ENCODE measurements at places on chromosomes 7 and 10.
A peak's percentile ranks its signal among the peaks of the same experiment; 100 is the strongest.

DNA sequence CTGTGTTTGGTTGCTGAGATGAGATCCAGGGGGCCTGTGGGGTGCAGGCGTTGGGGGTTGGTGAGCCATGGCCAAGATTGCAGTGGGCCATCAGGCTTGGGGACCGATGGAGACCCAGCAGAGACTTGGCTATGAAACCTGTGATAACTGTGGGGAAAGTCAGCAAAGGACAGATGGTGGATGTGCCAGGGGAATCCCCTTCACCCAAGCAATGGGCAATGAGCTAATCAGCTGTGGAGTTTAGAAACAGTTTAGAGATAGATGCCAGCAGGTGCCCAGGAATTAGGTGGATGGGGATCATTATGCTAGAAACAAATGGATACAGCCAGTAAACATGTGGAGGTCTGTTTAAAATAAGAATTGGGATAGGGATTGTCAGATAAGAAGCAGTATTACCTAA, 151.4 kb upstream of the FERD3L start:
- no peak for DNase-seq

GRCh38 chr7:150580638-150581394, 13.6 kb downstream of the GIMAP4 start:
- DNase-seq = no peak

- DNase-seq = peak; percentile 38
Observed at GRCh38 chr7:70506434-70506833, 625.5 kb upstream of the GALNT17 start.

DNA sequence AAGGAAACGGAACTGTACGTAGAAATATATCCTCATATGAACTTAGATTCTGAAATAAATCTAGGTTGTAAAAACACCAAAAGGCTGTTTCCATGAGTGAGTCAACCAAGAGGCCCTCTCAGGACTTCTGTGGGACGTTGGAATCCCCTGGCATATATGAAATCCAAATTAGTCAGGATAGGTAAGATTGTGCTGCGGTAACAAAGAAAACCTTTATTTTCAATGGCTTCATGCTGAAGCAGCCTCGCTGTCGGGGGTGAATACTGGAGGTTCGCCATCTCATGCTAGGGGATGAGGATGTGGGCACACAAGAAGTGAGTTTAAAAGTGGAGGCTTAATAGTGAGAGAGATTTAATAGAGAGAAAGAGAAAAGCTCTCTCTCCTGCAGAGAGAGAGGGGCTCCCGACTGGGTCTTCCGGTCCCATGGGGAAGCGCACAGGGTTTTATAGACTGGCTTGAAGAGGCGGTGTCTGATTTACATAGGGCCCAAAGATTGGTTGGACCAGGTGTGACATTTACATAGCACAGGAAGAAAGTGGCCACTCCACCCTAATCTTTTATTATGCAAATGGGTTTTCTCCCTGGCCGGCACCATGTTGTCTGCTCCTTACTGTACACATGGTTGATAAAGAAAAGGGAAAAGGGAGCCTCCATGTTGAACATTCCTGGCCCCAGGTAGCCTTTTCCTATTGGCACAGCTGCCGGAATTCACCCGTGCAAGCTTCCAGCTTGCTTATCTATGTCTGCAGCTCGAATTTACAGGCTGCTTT, 52.3 kb upstream of the SEPHS1 start:
- DNase-seq = no peak

- no peak for DNase-seq
Observed at GRCh38 chr10:22443175-22443901, 98.0 kb downstream of the SPAG6 start.

- no peak for DNase-seq
Observed at GRCh38 chr10:33735464-33735923, 401.0 kb upstream of the NRP1 start.

DNA sequence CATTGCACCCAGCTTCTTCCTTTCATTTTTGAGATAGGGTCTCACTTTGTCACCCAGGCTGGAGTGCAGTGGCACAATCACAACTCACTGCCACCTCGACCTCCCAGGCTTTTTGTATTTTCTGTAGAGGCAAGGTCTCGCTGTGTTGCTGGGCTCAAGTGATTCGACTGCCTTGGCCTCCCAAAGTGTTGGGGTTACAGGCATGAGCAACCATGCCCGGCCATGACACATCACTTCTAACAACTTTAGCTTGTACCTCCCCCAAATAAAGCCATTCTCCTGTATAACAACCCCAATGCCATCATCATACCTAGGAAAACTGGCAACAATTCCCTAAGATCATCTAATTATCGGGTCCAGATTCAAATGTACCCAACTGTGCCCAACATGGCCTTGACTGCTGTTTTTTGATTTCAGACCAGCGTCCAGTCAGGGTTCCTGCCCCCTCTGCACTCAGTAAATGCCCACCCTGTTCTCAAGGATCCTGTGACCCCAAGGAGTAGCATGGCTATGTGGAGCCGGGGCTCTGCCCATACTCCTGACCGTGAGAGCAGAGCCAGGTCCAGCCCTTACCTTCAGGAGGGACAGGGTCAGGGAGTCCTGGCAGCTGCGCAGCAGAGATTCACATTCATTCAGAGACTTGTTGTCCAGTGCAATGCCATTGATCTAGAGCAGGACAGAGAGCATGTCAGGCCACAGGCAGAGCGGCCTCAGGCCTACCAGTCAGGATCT, 102.6 kb downstream of the DLG5 start:
- DNase-seq = no peak

DNA sequence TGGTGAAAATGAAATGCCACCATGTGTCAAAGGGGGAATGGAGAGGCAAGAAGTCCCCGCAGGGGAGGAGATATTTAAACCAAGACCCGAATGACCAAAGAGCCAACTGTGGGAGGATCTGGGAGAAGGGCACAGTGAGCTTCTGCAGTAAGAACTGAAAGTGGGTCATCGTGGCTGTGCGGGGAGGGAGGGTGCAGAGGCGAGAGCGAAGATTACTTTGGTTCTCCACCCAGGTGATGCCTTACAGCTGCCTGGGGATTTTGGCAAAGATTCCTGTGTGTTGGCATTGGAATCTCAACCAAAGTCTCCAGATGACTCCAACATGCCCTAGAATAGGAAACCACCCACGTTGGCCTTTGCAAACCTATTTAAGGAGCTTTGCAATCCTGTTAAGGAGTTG, 44.2 kb upstream of the ADAM12 start:
- no peak for DNase-seq

- no peak for DNase-seq
Observed at GRCh38 chr10:14519785-14520184, 189.1 kb upstream of the FRMD4A start.

DNA sequence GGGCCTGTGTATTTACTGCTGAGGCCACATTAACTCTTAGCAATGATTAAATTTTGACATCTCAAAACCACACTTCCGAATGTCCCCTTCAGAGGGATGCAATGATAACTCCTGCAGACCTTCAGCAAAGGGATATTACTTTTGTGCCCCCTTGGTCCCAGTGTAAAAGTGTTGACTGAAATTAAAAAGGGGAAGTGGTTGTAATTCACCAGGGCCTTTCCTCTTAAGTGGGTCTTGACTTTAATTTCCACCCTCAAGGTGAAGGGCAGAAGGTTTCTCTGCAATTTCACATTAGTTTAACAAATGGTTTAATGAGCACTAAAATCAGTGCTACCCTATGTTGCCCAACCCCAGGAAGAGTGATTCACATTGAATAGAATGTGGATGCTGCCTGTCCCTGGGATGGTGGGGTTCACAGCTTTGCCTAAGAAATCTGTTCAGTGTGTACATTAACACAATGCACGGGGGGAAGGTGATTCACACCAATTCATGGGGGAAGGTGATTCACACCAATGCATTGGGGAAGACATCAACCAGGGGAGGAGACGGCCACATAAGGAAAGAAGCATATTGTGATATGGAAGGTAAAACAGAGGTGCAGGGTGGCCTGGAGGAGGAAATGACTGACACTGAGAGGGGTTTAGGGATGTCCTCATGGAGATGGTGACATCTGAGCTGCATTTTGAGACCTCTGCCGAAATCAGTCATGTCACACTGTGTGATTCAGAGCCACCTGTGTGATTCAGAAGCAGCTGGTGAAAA, 19.4 kb upstream of the TNS3 start:
- no peak for DNase-seq

- DNase-seq = peak; percentile 57
Observed at GRCh38 chr7:152615031-152615741, 60.8 kb downstream of the XRCC2 start.

- DNase-seq = peak; percentile 58
Observed at GRCh38 chr7:128347647-128348097, 4.0 kb upstream of the RBM28 start.

DNA sequence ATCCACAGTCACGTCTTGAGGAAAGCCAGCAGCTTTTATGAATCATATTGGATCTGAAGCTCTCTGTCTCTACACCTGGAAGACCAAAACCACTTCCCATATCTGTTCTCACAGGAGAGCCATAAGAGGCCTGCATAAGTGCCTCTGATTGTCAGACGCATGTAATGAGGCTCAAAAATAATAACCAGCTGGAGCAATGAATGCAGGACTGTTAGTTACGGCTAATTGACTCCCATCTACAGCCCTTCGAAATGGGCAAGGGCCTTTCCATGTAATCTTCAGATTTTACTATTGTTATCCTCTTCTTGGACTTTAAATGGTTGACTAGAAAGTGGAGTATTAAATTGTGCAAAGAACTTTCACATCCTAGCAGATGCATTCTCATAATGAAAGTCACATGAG, 4.4 kb upstream of the SEMA3C start:
- no peak for DNase-seq

DNA sequence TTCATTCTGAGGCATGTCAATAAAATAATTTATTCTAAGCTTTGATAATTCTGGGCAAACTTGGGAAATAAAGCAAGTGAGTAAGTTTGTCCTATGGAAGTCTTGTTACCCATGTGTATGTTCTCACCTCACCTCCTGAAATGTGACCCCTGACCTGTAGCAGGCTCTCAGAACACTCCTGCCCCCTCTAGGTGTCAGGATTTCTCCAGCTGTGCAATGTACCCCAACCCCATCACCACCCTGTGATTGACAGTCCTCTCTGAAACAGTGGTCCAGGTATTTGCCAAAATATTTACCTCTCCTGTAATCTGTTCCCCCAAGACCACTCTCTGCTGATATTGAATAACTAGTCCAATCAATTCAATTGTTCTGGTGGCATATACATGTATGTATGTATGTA, 122.6 kb upstream of the PTER start:
- DNase-seq = no peak

DNA sequence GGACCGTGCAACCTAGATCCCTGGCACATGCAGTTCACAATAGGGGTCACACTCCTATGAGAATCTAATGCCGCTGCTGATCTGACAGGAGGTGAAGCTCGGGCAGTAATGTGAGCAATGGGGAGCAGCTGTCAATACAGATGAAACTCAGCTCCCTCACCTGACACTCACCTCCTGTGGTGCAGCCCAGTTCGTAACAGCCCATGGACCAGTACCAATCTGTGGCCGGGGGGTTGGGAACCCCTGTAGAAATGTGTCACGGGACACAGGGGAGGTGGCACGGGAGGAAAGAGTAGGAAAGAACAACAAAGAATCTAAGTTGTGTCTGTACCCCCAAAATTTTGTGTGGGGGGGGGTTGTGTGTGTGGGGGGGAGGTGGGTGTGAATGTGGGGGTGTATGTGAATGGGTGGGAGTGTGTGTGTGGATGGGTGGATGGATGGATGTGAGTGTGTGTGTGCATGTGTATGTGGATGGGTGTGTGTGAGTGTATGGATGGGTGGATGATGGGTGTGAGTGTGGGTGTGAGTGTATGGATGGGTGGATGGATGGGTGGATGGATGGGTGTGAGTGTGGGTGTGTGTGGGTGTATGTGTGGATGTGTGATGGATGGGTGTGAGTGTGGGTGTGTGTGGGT, 33.1 kb downstream of the SFMBT2 start:
- no peak for DNase-seq

- DNase-seq = no peak
Observed at GRCh38 chr7:117006907-117007684, 53.8 kb downstream of the ST7 start.

GRCh38 chr10:12255048-12255447, 59.1 kb downstream of the CDC123 start:
- DNase-seq = no peak

DNA sequence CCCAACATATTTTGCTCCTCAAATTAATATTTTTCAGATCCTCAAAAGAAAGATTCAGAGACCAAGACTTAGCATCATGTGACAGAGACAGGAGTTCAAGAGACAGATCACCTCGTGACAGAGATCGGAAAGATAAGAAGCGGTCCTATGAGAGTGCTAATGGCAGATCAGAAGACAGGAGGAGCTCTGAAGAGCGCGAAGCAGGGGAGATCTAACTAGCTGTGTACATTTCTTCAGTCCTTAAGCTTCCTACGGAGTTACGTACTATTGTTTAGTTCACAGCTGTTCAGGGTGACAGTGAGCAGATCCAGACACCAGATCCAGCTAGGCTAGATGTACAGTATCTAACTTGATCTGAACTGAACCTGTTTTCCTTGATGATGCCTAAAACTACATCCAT, 61.3 kb downstream of the KLRG2 start:
- DNase-seq = no peak

DNA sequence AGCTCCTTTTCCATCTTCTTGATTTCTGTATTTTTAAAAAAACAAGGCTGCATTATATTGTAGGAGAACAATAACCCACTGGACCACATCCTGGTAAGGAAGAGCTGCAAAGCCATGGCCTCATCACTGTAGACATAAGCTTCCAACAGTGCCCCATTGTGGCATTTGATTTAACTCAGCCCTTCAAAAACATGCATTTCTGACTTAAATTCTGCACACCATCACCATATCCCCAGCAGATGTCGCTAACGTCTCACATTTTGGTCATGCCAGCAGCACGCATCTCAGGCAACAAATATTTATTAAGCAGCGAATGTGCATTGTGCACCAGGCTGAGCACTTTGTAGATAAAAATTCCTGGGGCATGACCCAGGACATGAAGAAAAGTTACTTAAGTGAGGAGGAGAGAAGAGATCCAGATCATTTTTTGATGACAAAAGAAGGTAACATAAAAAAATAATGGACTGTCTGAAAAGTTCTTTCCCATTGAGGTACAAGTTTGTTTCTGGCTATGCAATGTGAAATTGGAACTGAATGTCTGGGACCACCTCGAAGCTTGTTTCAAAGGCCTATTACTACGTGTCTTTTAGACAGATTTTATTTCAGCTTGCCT, 164.6 kb upstream of the CDCA7L start:
- DNase-seq = peak; percentile 88

DNA sequence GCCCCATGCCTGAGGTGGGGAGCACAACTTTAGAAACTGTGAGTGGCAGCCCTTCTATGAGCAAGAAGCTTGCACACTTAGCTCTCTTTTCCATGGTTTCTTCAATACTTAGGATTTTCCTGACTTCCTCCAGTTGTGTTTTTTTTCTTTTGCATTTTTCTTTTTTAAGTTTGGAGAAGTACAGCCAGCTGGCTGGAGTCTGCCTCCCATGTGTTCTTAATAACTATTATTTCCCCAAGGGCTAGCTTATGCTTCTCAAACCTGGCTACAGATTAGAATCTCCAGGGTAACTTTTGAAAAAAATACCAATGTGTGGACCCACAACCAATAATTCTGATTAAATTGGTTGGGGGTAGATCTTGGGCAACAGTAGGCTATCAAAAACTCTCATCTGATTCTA, 37.4 kb upstream of the MEOX2 start:
- peak; percentile 23 for DNase-seq

- no peak for DNase-seq
Observed at GRCh38 chr10:124217906-124218804, 124.8 kb upstream of the CHST15 start.

GRCh38 chr7:91228327-91228726, 35.9 kb upstream of the FZD1 start:
- no peak for DNase-seq

- DNase-seq = no peak
Observed at GRCh38 chr7:40305229-40305628, 170.4 kb downstream of the SUGCT start.

GRCh38 chr10:11608159-11609013, 3.1 kb downstream of the USP6NL start:
- no peak for DNase-seq

GRCh38 chr7:33726582-33726981, 178.8 kb upstream of the BMPER start:
- no peak for DNase-seq

Measured in femur (tissue), 1 donor.